ENCODE measurements at places on chromosomes 3 and 15.

- no peak for DNase-seq
Measured at GRCh38 chr3:173785004-173785403, 387.5 kb downstream of the NLGN1 start.

GRCh38 chr15:29516929-29517328 lies 247.3 kb upstream of the NSMCE3 start:
- DNase-seq: no peak

- DNase-seq: no peak
Measured at GRCh38 chr3:132253262-132253878, 63.8 kb upstream of the ACP3 start.

GRCh38 chr3:37272741-37273140 lies 98.4 kb upstream of the LRRFIP2 start:
- DNase-seq: no peak

DNA sequence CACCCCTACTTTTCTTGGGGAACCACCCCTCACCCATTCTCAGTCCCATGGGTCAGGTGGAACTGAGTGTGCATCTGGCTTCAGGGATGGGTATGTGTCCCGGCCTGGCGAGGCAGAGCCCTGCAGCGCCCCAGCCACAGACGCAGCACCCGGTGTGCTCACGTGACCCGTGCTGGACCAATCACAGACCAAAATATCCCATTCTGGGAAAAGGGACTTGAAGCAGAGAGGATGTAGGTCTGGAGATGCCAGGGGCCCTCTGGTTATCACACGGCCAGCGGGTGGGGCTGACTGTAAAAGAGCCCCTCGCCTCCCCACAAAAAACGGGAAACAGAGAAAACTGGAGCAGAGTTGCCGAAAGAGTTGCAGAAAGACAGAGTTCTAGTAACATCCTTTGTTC lies 138.0 kb upstream of the RAD18 start:
- DNase-seq: no peak

GRCh38 chr3:65005486-65005885 lies 317.7 kb upstream of the ADAMTS9 start:
- no peak for DNase-seq

GRCh38 chr3:108608750-108609149 lies 19.2 kb downstream of the DZIP3 start:
- DNase-seq: no peak

- no peak for DNase-seq
Measured at GRCh38 chr3:157442729-157443128, 6.1 kb downstream of the PTX3 start.

DNA sequence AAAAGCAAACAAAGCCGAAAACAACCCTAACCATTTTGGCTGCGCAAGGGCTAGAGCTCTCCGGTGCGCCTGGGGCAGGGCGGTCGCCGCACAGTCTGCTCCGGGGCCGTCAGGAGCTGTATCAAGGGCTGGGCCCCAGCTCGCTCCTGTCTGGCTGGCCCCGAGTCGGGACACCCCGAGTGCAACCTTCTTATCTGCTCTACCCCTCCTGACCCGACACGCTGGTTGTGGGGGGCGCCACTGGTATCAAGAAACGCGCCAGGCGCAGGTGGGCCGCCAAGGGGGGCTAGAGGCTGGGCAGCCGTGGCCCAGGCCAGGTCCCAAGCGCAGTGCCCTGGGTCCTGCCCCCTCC lies 36.0 kb downstream of the NR2F2 start:
- DNase-seq: no peak

- no peak for DNase-seq
Measured at GRCh38 chr3:53724566-53724965, 121.7 kb downstream of the CHDH start.

- no peak for DNase-seq
Measured at GRCh38 chr3:184233127-184233843, 3.9 kb downstream of the VWA5B2 start.

- DNase-seq: no peak
Measured at GRCh38 chr3:154428286-154429206, 1.4 kb downstream of the GPR149 start.

DNA sequence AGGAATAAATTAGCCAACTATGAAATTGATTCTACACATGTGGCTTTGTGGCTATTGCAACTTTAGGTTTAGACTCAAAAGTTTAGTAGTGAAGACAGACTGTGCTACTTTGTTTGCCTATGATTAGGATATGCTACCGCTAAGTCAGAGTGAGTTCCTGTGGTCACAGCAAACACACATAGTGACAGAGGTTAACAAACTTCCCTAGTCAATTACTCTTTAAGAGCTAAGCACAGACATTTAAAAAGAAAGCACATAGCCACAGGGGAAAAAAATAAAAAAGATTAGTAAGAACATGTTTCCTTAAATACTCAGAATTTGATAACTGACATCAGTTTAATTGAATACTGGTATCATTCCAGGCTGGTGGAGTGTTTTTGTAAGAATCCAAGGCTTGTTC lies 207.1 kb downstream of the GBE1 start:
- no peak for DNase-seq

DNA sequence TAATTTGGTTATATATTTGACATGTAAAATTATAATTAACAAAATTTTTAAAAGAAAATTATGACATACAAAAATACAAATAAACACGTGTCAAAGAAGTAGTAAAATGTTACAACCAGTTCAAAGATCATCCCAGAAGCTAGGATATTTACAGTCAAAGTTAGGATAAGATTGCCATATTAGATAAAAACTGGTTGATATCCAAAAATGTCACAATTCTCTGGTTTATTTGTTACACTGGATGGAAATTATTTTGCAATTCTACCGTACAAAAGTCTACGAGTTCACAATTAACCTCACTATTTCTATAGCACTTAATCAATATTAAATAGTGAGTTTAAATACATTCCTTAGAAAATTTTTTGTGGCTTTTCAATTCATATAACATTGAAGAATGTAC lies 673.8 kb downstream of the GBE1 start:
- no peak for DNase-seq

DNA sequence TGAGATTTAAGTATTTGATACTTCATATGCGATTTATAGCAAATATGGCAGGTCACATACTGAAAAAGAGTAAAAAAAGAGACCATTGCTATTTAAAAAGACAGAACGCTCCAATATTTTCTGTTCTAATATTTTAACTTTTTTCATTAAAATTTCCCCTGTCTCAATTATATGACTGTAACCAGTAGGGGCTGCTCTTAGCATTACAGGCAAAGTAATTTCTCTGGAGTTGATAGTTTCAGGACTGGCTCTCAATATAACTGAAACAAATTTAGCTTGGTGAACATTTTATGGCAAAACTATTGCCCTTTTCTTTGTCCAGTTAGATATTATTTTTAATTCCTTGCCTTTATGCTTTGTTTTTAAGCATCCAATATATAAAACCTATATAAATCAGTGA lies 286.3 kb upstream of the ROBO2 start:
- no peak for DNase-seq

- DNase-seq: no peak
Measured at GRCh38 chr15:69468241-69469121, 15.9 kb downstream of the RPLP1 start.

DNA sequence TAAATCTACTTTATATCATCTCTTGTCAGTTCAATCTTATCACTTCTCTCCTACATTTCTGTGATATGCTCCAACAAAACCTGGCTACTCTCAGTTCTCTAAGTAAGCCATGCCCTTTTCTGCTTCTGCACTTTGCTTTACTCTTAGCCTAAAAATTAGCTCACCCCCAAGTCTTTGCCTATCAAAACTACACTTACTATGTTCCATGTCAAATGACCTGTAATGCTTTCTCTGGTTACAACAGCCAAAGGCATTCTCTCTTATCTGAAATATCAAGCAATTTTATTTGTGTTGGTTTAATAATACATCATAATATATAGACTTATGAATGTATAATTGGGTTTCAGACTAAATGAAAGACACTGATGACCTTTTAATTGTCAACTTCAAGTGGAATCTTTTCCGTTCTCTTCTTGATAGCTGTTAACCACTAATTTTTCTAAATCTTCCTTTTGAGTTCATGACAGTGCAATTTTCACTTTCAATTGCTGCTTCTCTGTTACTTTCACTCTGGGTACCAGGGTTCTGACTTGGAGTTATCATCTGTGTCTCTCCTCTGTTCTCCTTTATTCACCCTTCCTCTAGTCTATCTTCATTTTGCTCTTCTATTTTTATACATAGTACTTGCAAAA lies 619.0 kb upstream of the GOLIM4 start:
- DNase-seq: no peak

- DNase-seq: no peak
Measured at GRCh38 chr15:72540606-72541237, 66.6 kb downstream of the ARIH1 start.

DNA sequence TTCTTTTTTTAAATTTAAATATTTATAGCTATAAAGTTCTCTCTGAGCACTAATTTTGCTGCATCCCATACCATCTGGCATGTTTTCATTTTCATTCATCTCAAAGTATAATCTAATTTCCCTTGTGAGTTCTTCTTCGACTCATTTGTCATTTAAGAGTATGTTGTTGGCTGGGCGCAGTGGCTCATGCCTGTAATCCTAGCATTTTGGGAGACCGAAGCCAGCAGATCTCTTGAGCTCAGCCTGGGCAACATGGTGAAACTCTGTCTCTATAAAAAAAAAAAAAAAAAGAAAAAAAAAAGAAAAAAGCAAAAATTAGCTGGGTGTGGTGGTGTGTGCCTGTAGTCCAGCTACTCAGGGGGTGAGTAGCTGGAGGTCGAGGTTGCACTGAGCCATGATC lies 34.8 kb downstream of the MAP1A start:
- DNase-seq: no peak

GRCh38 chr3:144482876-144483275 lies 511.3 kb downstream of the DIPK2A start:
- no peak for DNase-seq

GRCh38 chr15:89070197-89071124 lies 17.8 kb upstream of the ABHD2 start:
- no peak for DNase-seq

DNA sequence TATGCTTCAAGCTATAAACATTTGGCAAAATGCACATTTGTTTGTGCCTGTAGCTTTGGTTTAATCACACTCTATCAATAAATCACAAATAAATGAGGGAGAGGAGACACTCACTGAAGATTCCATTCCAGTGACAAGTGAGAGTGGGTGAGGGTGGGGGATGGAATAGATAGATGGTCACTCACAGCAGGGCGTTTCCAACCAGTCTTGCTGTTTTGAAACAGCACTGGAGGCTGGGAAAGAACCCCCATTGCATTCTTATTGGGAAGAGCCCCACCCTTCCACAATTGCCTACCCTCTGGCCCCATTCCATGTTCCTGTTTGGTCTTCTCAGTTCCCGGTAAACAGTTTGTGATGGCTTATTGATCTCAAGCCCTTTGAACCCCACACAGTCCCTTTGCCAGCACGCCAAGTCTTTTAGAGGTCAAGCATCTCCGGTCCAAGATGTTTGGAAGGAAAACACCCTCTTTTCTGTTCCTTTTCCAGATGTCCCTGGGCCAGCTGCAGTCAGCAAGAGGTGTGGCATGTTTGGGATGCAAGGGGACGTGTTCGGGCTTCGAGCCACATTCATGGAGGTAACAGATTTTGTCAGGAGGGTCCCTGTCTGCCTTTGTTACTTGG lies 30.7 kb downstream of the LMCD1 start:
- DNase-seq: no peak

- no peak for DNase-seq
Measured at GRCh38 chr15:97525809-97526208, 434.7 kb upstream of the ARRDC4 start.

GRCh38 chr15:101047301-101047781 lies 128.2 kb downstream of the LRRK1 start:
- no peak for DNase-seq

GRCh38 chr3:15361494-15362214 lies 29.3 kb upstream of the SH3BP5 start:
- DNase-seq: no peak

DNA sequence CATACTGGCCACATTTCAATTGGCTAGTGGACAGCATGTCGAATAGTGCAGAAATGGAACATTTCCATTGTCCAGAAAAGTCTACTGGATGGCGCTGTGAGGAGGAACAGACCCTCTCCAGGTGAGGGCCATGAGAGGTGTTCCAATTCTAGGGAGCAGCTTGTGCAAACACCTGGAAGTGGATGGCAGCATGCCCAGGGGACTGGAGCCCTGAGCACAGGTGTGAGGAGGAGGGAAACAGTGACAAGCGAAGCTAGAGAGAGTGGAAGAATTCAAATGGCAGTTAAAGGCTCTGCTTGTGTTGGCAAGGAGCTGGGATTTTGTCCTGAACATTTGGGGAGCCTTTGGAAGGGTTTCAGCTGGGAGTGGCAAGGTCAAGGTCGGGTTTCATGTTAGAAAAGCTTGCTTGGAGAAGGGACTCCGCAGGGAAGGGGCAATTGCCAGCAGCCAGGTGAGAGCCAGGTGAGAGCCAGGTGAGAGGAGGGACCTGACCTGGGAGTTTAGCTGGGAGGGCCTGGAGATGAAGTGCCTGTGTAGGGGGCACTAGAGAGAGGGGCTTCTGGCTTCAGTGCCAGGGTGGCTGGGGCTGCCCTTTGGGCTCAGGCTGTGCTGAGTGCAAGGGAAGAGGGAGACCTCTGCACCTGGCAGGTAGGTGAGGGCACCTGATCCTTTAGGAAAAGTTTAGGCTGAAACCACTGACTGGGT lies 93.8 kb downstream of the LINGO1 start:
- DNase-seq: no peak

DNA sequence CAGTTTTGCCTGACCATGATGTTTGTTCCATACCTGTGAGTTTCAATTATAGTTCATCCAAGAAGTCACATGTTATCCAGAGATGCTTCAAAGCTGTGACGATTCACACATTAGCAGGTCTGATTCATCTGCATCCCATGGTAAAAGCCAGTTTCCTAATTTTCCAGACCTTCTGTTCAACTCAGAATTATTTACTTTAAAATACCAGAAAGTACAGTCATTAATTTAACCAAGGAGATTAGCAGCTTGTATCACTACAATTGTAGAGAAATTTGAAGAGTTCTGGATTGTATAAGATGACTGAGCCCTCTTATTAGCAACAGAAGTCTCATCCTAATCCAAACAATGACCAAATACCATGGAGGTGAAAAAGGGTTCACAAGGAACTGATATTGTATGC lies 76.1 kb upstream of the THBS1 start:
- no peak for DNase-seq

GRCh38 chr15:39752991-39753390 lies 29.6 kb downstream of the FSIP1 start:
- DNase-seq: no peak

DNA sequence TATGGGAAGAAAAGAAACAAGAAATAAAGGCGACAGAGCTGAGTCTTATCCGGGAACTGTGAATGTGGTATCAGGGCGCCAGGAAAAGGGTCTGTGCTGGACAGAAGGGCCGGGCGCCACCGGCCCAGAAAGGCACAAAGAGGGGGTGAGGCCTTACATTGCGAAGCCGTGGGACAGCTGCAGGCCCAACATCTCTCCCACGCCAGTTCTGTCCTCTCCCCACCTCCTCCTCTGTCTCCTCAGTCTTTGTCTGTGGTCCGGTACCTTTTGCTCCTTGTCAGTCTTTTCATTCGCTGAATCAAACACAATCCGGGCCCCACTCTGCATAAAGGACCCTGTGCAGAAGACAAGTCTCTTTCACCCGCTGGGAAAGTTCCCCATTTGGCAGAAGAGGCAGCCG lies 81.8 kb downstream of the LRIG1 start:
- no peak for DNase-seq

- DNase-seq: no peak
Measured at GRCh38 chr3:188421151-188421821, 267.3 kb downstream of the LPP start.

GRCh38 chr3:131608741-131609140 lies 106.0 kb upstream of the MRPL3 start:
- DNase-seq: no peak

- DNase-seq: no peak
Measured at GRCh38 chr15:33149919-33150318, 44.6 kb downstream of the FMN1 start.

Data from SW 1271 (cell line).